ENCODE measurements at places on chromosomes 2 and 18.

DNA sequence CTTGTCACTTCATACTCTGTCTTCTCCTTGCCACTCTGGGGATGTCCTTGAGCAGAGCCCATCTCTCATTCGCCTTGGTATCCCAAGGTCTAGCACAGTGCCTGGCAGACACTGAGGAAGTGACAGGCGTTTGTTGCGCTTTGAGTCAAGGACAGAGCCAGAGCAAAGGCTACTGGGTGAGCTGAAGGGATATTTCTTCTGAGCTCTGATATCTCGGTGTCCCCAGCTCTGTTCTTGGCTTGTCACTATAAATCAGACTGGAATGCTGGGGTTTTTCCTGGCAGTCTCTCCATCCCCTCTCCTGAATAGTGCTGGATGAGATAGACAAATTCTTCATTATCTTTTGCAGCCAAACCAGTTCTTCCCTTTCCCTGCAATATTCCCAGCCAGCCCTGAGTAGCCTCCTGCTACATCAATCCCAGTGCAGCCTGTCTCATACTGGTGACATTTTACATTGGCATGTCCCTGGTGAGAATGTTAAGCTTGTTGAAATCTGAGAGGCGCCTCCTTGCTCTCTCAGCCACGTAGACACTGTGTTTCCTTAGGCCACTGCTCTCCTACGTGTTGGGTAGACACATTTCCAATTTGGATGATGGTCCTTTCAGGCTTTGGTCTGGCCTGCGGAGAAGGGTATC lies 61.7 kb downstream of the CTIF start:
- no peak for DNase-seq

DNA sequence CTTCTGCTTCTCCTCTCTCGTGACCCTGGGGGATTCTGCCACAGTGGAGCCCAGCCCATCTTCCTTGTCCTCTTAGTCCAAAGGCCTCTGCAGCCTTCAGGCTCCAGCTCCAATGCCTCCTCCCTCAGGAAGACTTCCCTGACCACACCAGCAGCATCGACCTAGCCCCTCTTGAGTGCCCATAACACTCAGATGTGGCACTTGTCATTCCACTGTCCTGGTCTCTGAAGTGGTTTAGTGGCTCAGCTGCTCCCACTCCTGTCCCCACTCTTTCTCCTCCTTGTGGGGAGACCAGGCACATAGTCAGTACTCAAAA lies 97.5 kb downstream of the STPG4 start:
- no peak for DNase-seq

- DNase-seq: no peak
Measured at GRCh38 chr2:88608184-88608583, 19.1 kb downstream of the EIF2AK3 start.

DNA sequence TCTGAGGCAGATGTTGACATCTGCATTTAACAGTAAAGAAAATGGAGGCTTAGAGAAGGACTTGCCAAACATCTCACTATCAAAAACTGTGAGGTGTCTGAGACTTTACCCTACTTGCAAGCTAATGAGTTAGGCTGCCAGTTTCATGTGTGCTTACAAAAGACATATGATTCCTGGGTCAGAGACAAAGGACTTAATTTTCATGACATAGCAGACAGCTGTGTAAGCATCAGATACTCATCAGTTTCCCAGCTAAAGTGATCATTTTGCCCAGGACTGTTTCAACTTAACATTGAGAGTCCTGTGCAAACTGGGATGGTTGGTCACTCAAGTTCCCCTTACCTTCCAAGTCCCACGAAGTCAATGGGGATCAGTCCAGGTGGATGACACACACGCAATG lies 18.9 kb upstream of the DAPL1 start:
- DNase-seq: no peak

DNA sequence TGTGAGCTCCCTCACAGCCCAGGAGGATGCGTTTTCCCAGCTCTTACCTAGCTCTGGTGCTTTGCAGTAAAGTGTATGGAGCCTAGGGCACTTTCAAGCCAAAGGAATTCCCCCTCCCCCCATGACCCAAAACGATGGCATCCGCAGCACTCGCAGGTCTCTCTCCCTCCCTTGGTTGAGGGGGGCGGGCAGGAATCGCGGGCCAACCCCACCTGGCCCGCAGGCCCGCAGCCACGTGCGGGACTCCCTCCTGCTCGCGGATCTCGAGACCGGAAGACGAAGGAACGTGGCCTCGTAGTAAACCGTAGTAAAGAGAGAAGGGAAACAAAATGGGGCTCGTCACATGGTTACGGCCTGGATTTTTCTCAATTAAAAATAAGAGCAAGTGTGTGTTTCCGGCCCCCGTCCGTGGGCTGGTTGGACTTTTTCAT lies 8.5 kb downstream of the IRS1 start:
- no peak for DNase-seq

DNA sequence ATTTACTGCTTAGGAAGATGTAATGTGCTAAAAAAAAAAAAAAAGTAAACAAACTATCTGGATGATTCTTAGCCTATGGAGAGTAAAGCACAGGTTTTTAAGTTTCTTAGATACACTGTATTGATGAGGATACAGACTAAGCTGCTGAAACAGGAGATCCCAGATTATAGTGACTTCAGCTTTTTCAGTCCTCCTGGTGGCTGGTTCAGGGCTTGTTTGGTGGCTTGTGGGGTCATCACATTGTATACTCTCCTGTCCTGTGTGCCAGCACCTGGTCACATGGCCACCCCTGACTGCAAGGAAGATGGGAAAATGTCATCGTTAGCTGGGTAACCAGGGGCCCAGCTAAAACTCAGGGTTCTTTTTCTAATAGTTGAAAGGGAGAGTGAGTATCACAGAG lies 31.4 kb downstream of the RAB31 start:
- DNase-seq: no peak

DNA sequence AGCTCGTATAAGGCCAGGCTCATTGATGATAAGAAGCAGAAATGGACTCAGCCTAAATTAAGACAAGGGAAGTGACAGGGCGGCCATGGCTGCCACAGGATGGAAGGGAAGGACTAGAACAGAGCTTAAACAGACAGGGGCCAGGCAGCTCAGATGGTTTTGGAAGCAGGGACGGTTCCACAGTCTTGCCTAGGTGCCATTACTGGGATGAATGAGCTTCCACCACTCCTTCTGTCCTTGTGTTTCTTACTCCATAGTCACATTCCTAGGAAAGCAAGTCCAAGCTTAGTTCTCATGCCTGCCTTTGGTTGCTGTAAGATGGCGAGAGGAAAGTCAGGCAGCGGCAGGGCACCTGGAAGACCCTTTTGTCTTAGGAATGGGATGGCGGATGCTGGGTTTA lies 11.9 kb downstream of the GNLY start:
- no peak for DNase-seq

- no peak for DNase-seq
Measured at GRCh38 chr2:240138254-240138984, 2.0 kb downstream of the OTOS start.

GRCh38 chr2:8656160-8656641 lies 25.7 kb upstream of the ID2 start:
- no peak for DNase-seq

DNA sequence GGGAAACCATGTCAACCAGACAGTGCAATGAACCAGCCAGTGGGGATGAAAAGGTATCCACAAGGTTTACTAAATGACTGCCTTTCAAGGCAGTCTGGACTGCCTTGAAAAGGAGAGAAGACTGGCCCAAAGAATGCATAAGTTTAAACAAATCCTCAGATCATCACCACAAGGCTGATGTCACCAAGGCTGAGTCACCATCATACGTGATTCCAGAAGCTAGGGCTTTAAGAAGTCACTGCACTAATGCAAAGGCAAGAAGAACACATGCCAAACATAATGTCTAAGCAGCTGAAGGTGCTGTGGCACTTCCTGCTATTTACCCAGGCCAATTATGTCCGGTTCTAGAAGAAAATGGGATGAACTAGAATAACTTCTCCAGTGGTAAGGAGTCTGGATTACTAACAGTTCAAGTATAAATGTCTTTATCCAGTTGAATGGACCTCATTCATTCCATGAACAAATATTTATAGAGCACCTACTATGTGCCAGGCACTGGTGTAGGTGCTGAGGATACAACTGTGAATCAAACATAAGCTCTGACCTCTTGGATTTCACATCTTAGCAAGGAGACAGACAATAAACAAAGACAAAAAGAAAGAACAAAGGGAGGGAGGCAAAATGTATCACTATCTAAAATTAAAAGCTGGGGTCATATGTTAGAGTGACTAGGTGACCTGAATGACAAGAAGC lies 37.6 kb upstream of the ONECUT2 start:
- no peak for DNase-seq

GRCh38 chr18:52236131-52236530 lies 103.9 kb upstream of the DCC start:
- DNase-seq: no peak

DNA sequence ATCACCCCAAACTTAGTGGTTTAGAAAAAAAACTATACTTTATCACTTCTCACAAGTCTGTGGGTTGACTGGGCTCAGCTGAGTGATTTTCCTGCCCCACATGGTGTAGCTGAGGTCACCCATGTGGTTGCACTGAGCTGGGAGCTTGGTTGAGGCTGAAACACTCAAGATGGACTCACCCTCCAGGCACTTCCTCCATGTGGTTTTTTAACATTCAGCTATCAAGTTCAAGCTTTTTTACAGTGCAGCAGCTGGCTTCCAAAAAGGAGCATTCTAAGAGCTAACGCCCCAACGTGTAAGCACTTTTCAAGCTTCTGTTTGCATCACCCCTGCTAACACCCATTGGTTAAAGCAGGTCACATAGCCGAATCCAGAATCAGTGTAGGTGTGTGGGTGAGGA lies 105.9 kb upstream of the CREB1 start:
- peak; percentile 12 for DNase-seq

GRCh38 chr2:119544939-119545475 lies 758 bp downstream of the CFAP221 start:
- DNase-seq: no peak

DNA sequence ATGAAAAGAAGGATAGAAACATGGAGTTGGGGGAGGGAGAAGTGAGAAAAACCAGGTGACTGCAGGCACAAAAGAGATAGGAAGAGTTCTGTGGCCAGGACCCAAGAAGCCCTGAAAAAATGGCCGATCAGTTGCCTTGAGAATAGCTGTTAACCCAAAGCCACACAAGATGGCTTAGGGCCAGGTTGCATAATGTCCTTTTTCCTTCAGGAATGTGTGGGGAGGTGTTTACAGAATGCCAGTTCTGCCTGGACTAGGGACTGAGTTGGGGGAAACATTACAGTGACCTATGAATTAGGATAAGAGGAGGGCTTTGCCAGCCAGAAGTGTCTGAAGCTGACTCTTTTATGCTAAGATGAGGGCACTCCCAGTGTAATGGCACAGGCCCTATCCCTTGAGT lies 17.1 kb downstream of the FAM110C start:
- DNase-seq: no peak

DNA sequence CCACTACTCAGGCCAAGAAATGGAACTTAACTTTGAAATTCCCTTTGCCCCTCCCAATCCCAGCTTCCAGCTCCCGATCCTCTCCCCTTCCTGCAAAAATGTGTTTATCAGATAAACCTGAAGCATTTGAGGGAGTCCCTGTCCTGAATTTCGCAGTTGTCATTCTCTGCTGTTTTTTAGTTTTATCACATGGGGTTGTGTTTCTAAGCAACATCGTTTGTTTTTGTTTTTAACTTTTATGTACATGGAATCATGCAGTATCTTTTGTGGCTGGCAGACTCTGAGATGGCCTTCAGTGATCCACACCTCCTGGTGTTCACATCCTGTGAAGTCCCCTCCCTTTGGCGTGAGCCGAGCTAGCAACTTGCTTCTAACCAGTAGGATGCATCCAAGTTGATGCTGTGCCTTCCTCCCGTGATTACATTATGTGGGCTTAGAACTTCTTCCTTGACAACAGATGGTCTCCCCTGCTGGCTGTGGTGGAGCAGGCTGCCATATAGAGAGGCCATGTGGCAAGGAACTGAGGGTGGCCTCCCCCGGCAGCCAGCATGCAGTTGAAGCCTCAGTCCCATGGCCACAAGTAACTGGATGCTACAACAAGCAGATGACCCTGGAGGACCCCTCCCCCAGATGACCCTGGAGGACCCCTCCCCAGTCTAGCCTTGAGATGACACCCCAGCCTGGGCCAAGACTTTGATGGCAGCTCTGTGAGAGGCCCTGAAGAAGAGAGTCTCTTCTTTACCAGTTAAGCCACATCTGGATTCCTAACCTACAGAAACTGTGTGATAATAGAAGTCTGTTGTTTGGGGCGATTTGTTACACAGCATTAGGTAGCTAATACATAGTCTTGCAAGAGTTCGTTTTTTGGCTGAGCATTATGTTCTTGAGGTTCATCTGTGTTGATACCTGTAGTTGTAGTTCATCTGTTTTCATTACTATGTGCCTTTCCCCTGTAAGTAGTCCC lies 27.7 kb downstream of the SH3BP4 start:
- DNase-seq: no peak

DNA sequence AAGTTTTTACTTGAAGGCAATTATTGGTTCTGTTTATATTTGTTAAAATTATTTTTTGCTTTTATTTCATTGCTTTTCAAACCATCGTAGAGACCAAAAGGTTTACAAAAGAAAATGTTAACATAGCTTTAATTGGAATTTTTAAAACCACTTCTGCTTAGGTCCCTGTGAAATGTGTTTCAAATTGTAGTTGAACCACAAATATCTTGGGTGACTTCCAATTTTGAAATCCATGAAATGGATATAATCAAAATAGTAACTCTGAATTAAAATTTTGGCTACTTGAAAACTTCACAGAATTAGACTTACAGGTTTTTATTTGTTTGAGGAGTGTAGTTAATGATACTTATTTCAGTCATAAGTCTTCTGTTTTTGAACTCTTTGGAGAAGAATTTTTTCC lies 3.1 kb upstream of the SPAG16 start:
- no peak for DNase-seq

- DNase-seq: no peak
Measured at GRCh38 chr2:52405980-52406379, 1361.6 kb upstream of the CHAC2 start.

- DNase-seq: no peak
Measured at GRCh38 chr18:36075862-36076587, 8.7 kb upstream of the RPRD1A start.

- DNase-seq: no peak
Measured at GRCh38 chr2:120832296-120833070, 96.8 kb downstream of the GLI2 start.

Measured in GM12892 (cell line).